Smooth muscle cell of the coronary artery (primary cell): ENCODE measurements at places on chromosomes 11 and 22. TPM values are rescaled to one million over a fixed set of nuclear protein-coding genes. Genes with fewer than 3 reads are reported as not detected.

TLCD5 gene
- 4.7 and 7.1 TPM in 2 replicates for total RNA-seq

AMBRA1 gene
- total RNA-seq, result 13.2 and 32.5 TPM in 2 replicates

MISFA gene
- 1.4 and 1.8 TPM in 2 replicates for total RNA-seq

POU2AF3 gene
- not detected in 2 replicates for total RNA-seq

PDE3B gene
- 0.23 and 0.35 TPM in 2 replicates for total RNA-seq

MS4A6E gene
- total RNA-seq, result not detected in 2 replicates

KRTAP5-3 gene
- not detected in 2 replicates for total RNA-seq

NXPE2 gene
- total RNA-seq, result 0.08 TPM in 1 of 2 replicates, not detected in the other
